Stimulated activated CD8-positive, alpha-beta memory T cell treated with anti-CD3 and anti-CD28 coated beads, Interleukin-7, amount 100 ng/mL, for 1 hour (primary cell): ENCODE measurements at places on chromosomes 1 and 21.

DNA sequence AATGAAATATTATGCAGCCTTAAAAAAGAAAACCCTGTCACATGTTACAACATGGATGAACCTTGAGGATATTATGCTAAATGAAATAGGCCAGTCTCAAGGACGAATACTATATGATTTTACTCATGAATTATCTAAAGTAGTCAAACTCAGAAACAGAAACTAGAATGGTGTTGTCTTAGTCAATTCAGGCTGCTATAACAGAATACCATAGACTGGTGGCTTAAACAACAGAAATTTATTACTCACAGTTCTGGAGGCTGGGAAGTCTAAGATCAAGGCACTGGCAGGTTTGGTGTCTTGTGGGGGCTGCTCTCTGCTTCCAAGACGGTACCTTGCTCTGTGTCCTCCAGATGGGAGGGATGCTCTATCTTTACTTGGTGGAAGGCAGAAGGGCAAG, 113.8 kb upstream of the DNAH14 start:
- DNase-seq = no peak

- DNase-seq = no peak
These were observed 34.0 kb downstream of the ST6GALNAC5 start for GRCh38 chr1:76901158-76901767.

DNA sequence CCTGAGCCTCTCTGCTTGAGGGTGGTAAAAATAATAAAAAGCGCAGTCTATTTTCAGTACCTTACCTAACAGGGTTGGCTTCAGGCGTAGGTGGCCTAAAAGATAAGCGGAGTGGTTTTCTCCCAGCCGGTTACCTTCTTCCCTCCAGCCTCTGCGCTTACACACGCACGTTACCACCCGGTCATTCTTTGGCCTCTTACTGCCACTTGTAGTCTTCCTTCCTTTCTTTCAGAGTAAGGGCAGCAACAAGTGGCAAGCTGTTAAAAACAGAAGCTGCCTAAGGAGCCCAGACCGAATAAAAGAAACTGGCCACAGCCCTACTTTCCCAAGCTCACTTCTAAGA, 35.4 kb downstream of the CLCA1 start:
- DNase-seq = no peak

DNA sequence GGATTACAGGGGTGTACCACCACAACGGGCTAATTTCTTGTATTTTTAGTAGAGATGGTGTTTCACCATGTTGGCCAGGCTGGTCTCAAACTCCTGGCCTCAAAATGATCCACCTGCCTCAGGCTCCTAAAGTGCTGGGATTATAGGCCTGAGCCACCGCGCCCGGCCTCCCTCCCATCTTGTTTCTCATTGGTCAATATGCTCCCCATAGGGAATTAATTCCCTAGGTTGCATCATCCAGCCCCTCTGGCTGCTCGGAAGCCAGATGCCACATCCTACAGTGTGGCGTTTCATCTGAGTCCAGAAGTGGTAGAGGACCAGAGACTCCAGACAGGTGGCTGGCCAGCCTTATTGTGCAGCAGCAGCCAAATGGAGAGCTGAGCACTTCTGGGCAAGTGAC, 11.5 kb upstream of the VASH2 start:
- no peak for DNase-seq

DNA sequence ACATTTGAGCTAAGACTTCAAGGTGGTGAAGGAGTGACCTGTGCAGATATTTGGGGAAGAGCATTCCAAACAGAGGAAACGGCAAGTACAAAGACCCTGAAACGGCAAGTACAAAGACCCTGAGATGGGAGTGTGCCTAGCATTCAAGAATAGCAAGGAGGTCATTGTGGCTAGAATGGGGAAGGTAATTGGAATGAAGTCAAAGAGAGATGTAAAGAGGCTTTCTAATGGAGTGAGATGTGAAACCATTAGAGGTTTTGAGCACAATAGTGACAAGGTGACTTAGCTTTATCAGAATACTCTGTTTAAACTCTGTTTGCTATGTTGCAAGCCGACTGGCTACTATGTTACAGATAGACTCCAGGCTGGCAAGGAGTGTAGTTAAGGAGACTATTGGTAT, 4.4 kb downstream of the CDC7 start:
- no peak for DNase-seq

GRCh38 chr1:18823438-18823837, 36.0 kb downstream of the TAS1R2 start:
- DNase-seq = no peak

DNA sequence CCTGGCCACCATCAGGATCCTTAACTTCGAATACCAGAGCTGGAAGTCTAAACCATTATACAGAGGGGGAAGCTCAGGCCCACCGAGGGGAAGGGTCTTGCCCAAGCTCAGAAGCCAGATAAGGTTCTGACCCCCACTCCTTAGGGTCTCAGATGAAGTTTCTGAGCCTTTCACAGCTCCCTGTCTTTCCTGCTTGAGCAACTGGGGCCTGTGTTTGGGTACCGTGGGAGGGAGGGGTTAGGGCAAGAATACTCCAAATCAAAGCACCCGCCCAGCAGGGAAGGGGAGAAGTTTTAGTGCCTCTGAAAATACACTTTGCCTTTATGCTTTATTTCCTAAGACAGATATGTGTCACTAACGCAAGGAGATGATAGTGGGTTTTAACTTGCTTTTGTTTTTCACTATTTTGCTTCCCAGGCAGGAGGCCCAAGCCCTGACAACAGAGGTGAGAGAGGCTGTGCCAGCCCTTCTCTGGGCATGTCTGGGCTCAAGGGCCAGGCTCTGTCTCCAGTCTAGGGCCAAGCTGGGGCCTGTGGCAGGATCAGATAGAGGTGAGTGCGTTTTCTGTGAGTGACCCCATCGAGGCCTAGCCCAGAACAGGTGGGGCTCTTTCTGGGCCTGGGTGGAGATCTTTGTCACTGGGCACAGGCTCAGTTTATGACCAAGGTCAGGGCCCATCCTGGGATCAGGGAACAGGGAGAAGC, 20.5 kb upstream of the TENT5B start:
- DNase-seq = no peak

DNA sequence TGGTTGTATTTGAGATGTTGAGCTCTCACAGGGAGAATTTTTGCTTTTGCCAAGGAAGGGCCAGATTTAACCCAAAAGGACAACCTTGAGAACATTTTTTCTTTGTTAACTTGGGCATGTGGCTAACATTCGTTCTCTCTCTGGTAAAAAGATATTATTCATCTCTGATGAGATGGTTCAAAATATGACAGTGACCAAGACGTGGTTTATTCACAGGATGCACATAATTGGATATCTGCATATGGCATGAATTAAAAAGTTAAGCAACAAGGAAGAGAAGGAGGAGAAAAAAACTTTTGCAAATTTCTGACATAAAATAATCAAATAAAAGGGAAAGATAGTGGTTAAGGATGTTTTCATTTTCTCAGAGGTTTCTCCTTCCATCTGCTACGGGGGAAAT, 43.1 kb upstream of the BCL10 start:
- no peak for DNase-seq

GRCh38 chr1:9912264-9912936, 2.3 kb upstream of the CTNNBIP1 start:
- no peak for DNase-seq

DNA sequence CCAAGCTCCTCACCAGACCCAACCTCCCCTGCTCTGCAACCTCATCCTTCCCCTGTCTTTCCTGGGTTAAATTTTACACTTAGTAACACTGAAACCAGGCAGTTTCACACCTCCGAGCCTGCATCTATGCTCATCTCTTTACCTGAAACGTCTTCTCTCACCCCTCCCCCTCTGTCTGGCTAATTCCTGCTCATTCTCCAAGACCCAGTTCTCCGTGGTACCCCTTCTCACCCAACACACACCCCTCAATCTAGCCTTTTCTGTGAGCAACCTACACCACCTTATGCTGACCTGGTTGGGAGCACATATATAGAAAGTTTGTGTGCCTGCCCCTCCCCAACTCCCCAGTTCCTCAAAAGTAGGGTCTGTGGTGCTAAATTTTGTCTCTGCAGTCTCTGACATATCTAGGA, 3.7 kb upstream of the KIAA1614 start:
- DNase-seq = no peak
